ENCODE measurements at places on chromosomes 3 and 15.

GRCh38 chr15:57504599-57504940 lies 87.1 kb upstream of the MYZAP start:
- DNase-seq, result no peak

- DNase-seq, result no peak
These were observed 40.2 kb downstream of the IRAK2 start for GRCh38 chr3:10204921-10205320.

- no peak for DNase-seq
These were observed 32.3 kb downstream of the CBLB start for GRCh38 chr3:105836533-105836932.

- DNase-seq, result no peak
These were observed 622 bp downstream of the NAALADL2 start for GRCh38 chr3:174859756-174860155.

DNA sequence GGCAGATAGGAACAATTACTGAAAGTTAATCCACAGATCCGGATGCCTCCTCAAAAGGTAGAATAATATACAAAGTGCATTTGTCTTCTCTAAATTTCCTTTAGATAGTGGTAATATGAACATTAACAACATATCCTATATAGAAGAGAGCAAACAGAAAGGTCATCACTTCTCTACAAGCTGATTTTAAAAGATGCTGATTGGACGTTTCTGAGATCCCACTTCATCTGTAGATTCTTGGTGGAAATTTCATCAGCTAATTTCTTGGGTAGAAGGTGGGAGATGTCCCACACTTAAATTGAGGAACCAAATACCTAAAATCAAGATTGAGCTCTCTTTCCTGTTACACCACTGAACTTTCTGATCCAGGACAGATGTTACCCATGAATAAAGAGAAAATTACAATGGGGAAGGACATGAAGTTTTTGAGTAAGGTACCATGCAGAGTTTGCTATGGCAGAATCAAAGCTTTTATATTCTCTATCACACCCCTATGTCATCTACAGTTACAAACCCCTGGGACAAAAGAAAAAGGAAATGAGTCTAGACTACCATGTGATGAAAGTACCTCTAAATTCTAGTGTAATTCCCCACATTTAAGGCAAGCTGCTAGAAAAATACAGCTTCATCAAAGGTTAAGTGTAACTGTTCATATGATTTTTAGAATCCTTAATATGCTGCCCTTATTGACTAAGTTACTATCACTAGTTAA lies 189.2 kb upstream of the SETMAR start:
- DNase-seq, result no peak

- DNase-seq, result no peak
These were observed 424.7 kb downstream of the ZBBX start for GRCh38 chr3:166955201-166955939.

- no peak for DNase-seq
These were observed 735 bp downstream of the GOLGA8B start for GRCh38 chr15:34582461-34583371.
